ENCODE measurements at places on chromosomes 16 and 17. TPM values are rescaled to one million over a fixed set of nuclear protein-coding genes. Genes with fewer than 3 reads are reported as not detected.

Gene CCDC137
- 9.2 TPM for total RNA-seq

Gene NAGS
- 0.28 TPM for total RNA-seq

GRCh38 chr17:10226930-10227695, 28.7 kb upstream of the GAS7 start:
- peak; percentile 22 for DNase-seq

DNA sequence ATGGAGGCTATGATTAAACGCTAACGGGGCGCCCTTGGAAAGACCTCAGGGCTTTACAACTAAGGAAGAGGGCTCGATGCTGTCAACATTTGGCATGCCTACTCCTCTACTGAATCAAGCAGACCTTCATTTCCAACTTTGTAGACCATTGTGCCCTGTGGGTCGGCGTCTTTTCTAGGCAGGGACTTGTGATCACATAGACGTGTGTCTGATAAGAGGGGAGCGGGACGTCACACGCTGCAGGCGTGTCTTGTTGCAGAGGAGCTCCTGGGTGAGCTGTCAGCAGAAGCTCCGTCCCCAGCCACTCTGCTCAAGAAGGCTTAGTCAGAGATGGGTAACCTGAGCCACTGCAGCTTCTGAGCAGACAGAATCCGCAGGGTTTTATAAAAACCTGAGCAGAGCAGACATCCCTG, 2.8 kb downstream of the MAPK8IP3 start:
- peak; percentile 86 for DNase-seq

Gene RAB40C
- total RNA-seq = 6.8 TPM

- no peak for DNase-seq
These were observed 61.6 kb downstream of the RPGRIP1L start for GRCh38 chr16:53642094-53642493.

GRCh38 chr17:81020767-81021497, 14.0 kb upstream of the BAIAP2 start:
- peak; percentile 34 for DNase-seq

DNA sequence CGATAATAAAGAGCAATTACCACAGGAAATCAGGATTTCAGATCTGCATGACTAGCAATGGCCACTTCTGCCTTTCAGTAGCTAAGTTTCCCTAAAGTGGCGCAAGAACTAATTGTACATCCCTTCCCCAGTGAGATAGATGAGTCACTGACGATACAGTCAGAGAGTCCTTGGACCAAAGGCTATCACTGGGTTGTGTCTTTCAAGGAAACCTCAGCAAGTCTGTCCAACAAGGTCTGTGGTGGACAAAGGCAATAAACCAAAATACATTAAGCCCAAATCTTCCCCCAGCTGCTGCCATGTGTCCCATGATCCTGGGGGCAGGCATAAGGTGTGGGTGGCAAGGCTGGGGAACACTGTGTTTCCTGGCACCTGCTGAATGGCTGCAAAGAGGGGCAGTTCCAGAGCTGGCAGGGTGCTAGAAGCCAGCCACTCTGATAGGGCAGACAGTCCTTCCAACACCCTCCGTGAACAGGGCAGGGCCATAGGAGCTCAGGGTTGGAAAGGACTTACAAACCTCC, 20.5 kb upstream of the MTMR4 start:
- peak; percentile 61 for DNase-seq

Gene FAM171A2
- 3.2 TPM for total RNA-seq

GRCh38 chr17:82772026-82772425, 20.2 kb downstream of the TBCD start:
- DNase-seq = peak; percentile 80

GRCh38 chr17:50781167-50781566, 13.8 kb upstream of the ANKRD40CL start:
- DNase-seq = no peak

DNA sequence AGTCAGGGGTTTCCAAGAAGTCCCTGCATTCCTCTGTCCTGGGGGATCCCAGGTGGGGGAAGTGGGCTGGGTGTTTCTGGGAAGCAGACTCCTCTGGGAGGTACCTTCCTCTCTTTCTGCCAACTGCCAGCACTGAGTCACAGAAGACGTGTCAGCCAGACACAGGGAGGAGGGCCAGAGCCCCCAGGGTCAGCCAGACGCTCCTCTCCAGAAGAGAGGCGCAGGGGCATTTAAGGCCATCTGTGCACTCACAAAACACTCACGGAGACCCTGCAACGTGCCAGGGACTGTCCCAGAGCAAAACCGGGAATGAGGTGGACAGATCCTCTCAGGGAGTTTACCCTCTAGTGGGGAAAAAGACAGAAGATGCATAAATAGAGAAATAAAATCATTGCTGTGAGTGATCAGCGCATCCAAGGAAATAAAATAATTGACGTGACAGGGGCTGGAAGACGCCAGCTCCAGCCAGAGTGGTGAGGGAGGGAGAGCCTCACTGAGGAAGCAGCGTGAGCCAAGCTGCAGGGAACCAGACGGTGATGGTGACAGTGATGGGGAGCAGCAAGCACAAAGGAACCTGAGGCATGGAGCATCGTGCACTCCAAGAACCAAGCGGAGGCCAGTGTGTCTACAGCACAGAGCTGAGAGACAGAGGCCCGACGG, 105.4 kb downstream of the ZNF423 start:
- DNase-seq = no peak

- peak; percentile 67 for DNase-seq
These were observed 176.3 kb downstream of the VPS53 start for GRCh38 chr17:538181-538973.

DNA sequence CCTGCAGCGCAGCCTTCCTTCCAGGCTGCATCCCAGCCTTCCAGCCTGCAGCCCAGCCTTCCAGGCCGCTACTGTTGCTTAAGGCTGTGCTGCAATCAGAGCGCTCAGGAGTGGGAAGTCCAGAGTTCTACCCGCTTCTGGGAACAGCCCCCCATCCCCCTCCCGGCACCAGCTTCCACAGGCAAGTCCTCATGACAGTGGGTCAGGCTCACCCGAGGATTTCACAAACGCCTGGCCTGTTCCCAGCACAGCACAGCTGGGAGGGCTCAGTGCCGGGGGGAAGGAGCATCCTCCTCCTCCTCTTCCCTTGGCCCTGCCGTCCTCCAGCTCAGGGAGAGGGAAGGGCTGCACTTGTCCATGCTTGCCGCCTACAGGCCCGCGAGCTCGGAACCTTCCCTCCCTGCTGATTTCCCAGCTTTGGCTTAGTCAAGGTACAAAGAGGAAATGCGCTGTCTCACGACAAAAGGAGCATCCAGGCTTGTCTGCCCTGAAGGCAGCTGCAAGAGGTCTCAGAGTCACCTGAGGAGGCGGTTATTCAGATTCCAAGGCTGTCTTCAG, 8.3 kb downstream of the SOCS3 start:
- DNase-seq = peak; percentile 98

DNA sequence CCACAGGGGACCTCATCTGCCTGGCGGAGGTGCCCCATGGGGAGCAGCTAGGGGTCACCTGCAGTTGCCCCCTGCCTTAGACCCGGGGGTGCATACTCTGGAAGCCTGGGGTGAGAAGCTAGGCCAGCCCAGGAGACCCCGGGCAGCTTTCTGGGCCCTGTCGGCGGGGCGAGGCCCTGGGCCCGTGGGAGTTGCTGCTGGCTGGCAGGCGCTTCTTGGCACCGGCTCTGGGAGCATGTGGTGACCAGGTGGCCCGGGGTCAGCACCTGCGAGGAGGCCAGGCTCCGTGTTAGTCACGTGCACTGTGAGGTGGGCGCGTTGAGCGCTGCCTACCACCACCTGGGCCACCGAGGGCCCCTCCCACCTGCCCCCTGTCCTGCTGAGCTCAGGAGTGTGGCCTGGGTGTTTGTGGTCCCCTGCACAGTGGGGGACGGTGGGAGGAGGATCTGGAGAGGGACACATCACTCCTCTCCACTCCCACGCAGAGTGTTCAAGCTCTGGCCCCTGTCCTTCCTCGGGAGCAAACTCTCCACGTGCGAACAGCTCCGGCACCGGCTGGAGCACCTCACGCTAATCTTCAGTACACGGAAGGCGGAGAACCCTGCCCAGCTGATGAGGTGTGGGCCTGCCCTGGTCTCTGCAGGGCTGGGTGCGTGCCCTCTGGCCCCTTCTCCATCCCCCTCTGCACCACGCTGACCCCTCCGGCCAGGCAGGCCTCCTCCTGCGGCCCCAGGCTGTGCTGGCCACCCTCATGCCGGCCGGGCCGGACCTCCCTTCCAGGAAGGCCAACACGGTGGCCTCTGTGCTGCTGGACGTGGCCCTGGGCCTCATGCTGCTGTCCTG, 5.8 kb downstream of the PIGQ start:
- DNase-seq = no peak

DNA sequence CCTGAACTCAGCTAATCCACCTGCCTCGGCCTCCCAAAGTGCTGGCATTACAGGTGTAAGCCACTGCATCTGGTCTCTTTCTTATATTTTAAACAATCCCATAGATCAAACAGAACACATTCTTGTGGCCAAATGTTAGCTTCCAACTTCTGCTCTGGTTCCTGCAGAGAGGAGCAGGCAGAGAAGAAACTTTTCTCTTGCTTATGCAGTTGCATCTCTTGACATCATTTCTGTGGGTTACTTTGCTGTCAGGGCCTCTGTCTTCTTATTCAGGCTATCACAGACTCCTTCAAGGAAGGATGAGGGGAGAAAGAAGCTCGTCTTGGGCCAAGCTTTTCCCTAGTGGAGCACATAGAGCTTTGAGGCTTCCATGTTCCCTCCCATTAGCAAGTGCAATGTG, 7.8 kb downstream of the HSD17B2 start:
- no peak for DNase-seq

DNA sequence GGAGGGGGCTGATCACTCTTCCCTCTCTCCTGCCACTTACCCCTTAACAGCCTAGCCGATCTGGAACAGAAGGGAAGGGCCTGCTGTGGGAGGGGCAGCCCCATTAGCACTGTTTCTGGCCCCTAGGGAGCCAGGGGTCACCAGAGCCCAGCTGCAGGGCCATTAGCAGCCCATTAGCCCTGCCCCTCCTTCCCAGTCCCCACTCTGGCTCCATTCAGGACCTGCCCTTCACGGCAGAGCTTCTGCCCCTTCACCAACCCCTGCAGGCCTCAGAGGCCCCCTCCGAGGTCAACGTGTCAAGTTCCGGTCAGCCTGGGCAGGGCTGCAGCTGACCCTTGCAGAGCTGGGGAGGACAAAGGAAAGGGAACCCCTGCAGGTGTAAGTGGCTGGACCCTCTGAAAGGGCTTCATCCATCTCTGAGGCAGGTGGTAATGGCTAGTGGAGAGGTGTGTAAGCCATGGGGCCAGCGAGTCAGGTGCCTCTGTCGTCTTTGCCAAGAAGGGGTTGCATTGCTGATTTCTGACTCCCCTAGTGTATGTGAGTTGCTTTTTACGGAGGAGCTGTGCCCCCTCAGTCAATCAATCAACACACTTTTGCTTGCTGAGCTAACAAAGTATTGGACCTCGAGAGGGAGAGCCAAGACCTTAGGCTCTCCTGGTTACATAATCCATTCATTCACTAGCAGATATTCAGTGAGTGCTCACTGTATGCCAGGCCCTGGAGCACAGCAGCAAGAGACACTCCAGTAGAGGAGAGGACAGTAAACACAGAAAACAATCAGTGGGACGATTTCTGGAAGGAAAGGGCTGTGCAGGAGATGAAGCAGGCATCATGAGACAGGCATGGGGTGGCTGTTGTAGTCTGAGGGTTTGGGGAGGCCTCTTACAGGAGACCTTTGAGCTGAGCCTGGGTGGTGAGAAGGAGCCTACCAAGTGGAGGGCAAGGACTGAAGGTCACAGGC, 18.2 kb upstream of the KCNJ12 start:
- no peak for DNase-seq

- DNase-seq = no peak
These were observed 76.6 kb downstream of the BMERB1 start for GRCh38 chr16:15510992-15511391.

GRCh38 chr17:47686664-47687327, 7.2 kb upstream of the TBKBP1 start:
- DNase-seq = peak; percentile 34

GRCh38 chr16:2229091-2229490, 5.7 kb downstream of the E4F1 start:
- no peak for DNase-seq

GRCh38 chr16:2278272-2278608, 10.3 kb upstream of the RNPS1 start:
- DNase-seq = no peak

DNA sequence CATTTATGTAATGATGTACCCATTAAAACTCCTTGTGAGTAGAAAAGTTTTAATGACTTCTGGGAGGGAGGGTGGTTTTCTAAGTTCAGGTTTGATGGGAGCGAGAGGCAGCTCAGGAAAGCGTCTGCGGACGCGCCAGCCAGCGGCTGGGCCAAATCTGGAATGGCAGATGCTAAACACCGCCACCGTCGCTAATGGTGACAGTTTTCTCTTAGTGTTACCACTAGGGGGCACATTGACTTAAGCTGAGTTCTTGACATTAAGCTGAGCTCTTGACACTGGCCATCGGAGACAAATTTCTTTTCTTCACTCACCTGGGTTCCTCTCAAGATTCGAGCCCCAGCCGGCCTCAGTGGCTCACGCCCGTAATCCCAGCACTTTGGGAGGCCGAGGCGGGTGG, 6.7 kb downstream of the TRPV1 start:
- peak; percentile 6 for DNase-seq

Data from IMR-90 (cell line).